T-helper 9 cell (primary cell): ENCODE measurements at places on chromosomes 6 and 20.

DNA sequence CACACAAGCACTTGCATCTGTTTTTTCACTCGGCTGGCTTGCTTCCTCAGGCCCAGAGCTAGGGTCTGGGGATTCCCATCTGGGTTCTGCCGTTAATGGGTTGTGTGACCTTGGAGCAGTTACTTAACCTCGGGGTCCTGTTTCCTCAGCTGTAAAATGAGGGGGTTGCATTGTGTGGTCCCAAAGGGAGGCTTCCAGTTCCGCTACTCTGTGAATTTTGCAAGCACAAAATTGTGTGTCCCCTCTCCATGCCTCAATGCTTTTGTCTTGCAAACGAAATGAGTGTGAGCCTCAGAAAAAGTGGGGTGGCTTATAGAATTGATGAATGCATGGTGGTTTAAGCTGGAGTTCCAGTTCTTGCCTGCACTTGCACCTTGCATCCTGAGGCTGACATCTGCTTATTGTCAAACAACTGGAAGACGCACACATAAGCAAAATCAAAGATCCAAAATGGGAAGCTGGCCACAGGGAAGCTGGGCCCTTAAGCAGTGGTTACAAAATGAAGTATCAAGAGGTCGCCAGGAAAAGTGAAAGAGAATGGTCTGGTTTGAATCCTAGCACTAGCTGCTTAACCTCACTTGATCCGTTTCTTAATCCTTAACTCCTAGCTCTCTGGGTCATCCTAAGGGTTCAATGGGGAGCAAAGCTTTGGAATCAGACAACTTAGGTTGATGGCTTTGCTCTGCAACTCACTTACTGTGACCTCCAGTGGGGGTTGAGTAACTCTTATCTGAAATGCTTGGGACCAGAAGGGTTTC is 490.6 kb downstream of the DHX35 start:
- DNase-seq = no peak

DNA sequence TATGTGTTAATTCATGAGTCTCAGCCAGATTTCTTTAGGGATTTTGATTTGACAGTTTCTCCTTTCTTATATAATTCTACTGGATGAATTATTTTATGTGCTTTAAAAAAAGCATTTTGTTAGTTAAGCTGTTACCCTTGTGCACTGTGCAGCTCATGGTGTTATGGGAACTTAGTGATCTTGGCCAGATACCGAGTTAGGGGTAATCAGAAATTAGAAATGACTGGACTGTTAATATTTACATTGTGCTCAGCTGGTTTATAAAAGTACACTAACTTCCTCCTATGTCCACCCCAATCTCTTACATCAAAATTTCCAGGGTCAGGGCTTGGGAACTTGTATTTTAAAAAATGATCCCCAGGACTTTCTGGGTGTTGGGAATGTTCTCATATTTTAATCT is 260.0 kb downstream of the ZFAND3 start:
- DNase-seq = no peak

GRCh38 chr6:63447134-63447533 is 125.1 kb upstream of the LOC128125822 start:
- no peak for DNase-seq

DNA sequence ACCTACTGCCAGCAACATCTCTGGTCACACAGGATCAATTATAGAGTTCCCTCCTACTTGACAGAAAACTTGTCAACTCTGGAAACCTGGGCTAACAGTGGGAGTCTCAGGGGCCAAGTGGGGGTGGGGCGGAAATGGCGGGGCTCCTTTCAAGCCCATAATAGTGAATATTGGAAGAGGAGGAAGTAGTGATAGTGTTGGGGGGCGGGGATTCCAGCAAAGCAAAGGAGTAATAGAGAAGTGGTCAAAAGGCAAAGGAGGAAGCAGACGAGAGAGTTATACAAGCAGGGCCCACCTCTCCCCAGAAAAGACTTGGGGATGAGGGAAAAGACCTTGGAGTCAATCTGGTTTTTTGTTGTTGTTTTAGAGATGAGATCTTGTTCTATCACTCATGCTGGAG is 2.1 kb downstream of the DEF6 start:
- DNase-seq = no peak

GRCh38 chr6:9295644-9296043 is 860.3 kb upstream of the SLC35B3 start:
- no peak for DNase-seq

- DNase-seq = no peak
These were observed 91.8 kb downstream of the NOL4L start for GRCh38 chr20:32493356-32493755.

GRCh38 chr6:55255113-55255512 is 72.2 kb upstream of the GFRAL start:
- no peak for DNase-seq

DNA sequence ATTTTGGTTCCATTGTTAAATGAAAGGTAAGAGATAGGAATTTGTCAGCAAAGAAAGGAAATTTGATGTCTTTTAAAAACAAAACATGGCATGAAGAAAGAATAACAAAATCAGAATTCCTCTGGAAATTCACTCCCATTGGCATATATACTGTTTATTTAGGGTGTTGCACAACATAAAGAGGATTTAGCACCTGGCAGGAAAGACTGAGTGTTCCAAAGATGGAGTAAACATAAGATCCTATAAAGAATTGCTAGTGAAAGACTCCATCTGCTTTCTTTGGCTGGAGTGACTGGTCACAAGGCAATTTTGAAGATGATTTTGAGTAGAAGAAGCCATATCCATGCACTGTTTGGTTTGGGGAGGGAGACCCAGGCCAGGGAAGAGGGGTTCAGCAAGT is 62.4 kb downstream of the CD24 start:
- no peak for DNase-seq

DNA sequence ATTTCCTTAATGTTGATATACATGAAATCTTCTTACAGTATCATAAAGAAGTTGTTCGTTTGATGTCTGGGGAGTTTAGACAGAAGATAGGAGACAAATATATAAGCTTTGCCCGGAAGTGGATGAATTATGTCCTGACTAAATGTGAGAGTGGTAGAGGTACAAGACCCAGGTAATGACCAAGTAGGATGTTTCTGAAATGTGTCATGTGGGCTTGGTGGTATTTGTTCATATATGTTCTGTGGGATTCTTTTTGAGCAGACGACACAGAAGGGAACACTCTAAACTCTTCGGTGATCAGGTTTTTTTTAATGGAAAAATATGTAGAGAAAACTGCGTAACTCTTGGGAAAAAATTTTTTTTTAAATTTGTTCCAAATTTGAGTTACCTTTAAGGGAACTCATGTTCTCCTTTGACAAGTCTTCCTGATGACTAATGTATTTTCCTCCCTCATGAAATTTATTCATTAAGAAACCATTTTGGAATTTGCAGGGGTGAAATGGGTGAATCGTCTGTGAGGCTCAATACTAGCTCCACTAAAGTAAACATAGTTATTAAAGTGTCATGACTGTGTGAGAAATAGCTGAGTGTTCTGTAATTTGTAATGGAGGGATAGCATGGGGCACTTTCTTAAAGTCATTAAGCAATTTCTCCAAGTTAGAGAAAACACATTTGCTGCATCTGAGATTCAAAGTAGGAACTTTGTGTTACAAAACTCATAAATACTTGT is 100.6 kb downstream of the MAP3K4 start:
- no peak for DNase-seq

GRCh38 chr6:50272611-50273010 is 222.9 kb upstream of the DEFB112 start:
- DNase-seq = no peak

- DNase-seq = no peak
These were observed 26.4 kb upstream of the FAM83C start for GRCh38 chr20:35318502-35319157.

- no peak for DNase-seq
These were observed 2.6 kb upstream of the TAAR6 start for GRCh38 chr6:132567566-132567965.

DNA sequence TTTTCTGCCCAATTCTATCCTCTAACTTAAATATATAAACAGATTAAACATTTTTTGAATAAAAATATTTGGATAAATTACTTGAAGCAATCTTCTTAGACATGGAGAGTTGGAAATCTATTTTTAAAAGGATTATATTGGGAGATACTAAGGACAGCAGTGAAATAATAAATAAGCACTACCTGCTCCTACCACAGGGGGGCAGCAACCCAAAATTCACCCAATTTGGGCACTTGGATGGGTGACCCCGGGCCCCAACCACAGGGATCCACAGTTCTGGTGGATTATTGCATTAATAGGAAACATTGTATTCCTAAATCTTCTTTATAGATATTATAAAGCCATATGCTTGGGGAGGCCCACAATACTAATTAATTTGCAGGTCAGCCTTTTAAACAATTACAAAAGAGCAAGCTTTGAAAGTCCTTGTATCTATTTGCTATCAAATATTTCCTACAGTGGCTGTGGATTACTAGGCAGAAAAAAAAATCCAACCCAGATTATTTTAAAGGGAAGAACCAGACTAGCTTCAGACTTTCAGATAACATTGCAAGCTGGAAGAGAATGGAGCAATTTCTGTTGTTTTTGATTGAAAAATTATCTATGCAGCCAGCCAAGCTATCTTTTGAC is 66.4 kb upstream of the PDE10A start:
- peak; percentile 10 for DNase-seq

DNA sequence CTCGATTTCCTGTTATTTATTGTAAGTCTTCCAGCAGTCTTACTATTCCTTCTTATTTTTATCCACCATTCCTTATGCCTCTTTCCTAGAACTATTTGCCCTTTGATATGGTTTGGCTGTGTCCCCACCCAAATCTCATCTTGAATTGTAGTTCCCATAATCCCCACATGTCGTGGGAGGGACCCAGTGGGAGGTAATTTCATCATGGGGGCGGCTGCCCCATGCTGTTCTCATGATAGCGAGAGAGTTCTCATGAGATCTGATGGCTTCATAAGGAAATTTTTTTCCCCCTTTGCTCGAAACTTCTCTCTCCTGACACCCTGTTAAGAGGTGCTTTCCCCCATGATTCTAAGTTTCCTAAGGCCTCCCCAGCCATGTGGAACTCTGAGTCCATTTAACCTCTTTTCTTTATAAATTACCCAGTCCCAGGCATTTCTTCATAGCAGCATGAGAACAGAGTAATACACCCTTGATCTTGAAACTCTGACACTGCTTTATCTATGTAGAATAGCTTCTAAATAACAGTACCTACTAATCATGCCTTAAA is 48.8 kb downstream of the PLN start:
- no peak for DNase-seq

DNA sequence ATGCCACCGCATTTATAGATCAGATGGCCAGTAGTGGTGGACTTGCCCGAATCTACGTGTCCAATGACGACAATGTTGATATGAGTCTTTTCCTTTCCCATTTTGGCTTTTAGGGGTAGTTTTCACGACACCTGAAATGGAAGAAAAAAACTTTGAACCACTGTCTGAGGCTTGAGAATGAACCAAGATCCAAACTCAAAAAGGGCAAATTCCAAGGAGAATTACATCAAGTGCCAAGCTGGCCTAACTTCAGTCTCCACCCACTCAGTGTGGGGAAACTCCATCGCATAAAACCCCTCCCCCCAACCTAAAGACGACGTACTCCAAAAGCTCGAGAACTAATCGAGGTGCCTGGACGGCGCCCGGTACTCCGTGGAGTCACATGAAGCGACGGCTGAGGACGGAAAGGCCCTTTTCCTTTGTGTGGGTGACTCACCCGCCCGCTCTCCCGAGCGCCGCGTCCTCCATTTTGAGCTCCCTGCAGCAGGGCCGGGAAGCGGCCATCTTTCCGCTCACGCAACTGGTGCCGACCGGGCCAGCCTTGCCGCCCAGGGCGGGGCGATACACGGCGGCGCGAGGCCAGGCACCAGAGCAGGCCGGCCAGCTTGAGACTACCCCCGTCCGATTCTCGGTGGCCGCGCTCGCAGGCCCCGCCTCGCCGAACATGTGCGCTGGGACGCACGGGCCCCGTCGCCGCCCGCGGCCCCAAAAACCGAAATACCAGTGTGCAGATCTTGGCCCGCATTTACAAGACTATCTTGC is 725 bp downstream of the EEF1A1 start:
- peak; percentile 72 for DNase-seq

DNA sequence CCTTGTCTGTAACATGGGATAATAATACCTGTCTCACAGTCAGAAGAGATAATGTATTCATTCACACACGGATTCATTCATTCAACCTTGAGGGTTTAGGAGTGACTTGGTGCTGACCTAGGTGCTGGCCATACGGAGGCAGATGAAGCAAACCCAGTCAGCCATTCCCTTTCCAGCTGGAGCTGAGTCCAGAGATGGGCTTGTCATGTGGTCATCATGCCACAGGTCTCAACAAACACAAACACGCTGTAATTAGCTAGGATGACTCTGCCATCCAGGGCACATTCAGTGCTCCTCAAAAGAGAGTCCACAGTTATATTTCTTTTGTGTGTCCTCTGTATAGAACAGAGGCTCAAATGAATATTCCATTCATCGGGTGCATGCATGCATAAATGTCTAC is 19.5 kb upstream of the PRELID3B start:
- DNase-seq = no peak

- no peak for DNase-seq
These were observed 25.3 kb downstream of the RIPOR2 start for GRCh38 chr6:24910331-24910960.

DNA sequence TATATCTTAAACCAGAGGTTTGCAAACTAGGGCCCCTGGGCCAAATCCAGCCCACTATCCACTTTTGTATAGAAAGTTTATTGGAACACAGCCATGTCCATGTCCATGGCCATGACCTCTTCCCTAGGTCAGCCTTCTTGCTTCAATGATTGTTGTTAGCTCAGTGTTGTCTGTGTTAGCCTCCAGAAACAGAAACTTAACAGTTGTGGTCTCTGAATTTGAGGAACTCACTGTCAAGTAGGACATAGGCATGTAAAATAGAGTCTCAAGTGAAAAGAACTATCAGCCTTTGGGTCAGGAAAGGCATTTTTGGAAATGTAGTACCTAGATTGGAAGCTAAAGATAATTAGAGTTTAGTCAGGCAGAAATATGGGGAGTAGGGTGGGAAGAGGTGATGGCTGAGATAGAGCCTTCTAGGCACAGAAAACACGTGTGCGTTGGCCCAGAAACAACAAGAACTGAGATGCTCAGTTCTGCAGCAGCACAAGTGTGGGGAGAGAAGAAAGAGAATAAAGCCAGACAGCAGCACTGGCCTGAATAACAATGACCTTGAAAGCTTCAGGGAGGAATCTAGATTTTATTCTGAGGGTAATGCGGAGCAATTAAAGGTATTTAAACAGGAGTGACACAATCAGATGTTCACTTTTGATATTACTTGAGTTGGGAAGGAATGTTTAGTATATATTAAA is 87.0 kb upstream of the OLIG3 start:
- no peak for DNase-seq

DNA sequence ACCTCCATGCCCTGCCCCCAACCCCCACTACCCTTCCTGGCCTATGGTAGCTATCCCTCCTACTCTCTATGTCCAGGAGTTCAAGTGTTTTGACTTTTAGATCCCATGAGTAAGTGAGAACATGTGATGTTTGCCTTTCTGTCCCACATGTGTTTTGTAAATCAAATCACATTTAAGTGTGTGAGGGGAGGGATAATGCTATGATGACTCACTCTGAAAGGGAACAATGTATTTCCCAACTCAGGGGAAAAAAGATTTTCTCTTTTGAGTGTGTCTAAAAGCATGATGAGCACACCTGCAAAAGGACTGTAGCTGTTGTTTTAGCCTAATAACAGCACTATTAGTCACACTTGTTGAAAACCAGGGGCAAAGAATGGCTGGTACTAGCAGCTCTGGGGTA is 193.7 kb downstream of the GJA10 start:
- no peak for DNase-seq
